ENCODE measurements at places on chromosomes 13 and 19. TPM values are rescaled to one million over a fixed set of nuclear protein-coding genes. Genes with fewer than 3 reads are reported as not detected.

CCDC124 gene
- 24.8 TPM for total RNA-seq

SELENOV gene
- not detected for total RNA-seq

KLK2 gene
- 0.14 TPM for total RNA-seq

PNMA8A gene
- 0.98 TPM for total RNA-seq

KISS1R gene
- total RNA-seq = not detected

CEACAM4 gene
- total RNA-seq = not detected

SPTBN4 gene
- 0.05 TPM for total RNA-seq

SUGP1 gene
- 20.1 TPM for total RNA-seq

MAP1S gene
- 47.8 TPM for total RNA-seq

ZNF728 gene
- 0.34 TPM for total RNA-seq
